Putamen (tissue), 1 donor: ENCODE measurements at places on chromosomes 11 and 22.
A peak's percentile ranks its signal among the peaks of the same experiment; 100 is the strongest.

DNA sequence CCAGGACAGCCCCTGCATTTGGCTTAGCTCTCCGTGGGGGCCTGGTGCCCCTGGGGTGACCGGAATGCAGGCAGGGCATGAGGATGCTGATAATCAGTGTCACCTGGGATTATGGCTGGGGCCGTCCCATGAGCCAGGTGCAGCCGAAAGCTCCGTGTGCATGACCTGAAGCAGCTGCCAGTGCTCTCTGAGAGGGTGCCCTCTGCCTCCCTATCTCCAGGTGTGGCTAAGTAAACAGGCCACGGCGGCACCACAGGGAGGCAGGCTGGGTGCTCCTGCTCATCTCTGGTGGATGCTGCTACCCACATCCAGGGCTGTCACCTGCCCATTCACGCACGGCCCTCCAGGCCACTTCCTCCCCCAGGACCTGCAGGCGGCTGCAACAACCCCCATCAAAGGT lies 29.8 kb downstream of the DUSP8 start:
- DNase-seq = no peak

DNA sequence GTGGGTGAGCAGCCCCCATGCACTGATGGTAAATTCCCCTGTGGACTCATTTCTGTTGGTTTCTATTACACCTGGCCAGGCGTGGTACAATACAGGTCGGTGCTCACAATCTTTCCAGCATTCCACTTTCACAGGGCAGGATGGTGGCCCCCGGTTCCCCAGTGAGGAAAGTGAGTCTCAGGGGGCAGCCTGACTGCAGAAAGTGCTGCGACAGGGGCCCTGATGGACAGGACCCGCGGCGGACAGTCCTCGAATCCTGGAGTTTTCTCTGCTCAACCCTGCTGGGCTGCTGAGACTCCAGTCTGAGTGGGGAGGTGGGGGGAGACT lies 3.1 kb upstream of the PGGHG start:
- DNase-seq = no peak

GRCh38 chr11:126888115-126888712 lies 112.4 kb downstream of the KIRREL3 start:
- no peak for DNase-seq

DNA sequence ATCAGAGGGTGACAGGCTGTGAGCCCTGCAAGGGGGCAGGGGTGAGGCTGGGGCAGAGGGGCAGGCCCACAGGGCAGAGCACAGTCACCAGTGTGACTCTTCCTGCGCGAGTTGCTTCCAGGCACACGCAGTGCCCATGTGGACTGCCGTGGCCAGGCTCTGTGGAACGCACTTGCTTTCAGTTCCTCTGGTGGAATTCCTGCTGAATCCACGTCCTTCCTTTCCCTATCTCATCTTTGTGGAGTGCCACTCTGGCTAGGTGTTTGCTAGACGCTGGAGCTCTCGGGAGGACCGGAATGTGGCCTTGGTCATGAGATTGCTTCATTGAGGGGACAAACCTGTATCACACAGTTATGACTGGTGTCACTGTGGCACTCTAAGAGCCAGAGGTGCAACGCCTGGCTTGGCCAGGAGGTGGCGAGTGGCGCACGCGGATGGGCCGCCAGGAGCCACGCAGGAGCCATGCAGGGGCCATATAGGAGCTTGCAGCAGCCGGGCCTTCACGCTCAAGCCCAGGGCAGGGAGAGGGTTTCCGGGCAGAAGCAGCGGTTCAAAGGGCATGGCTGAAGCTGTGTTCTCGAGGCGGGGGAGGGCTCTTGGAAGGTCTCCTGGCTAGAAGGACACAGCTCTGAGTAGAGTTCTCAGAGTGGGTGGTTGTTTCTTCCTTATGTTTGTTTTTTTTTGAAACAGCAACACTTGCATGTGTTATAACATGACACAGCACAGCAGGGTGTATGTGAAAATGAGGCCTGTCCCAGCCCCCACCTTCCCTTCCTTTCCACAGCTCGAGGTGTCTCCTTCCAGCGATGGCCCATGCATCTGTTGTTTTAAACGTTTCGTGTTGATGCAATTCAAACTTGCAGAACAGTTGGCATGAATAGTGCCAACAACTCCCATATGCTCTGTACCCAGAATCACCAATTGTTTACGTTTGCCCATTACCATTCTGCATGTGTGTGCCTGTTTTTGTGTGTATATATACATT lies 36.2 kb downstream of the TBC1D22A start:
- DNase-seq = peak; percentile 64

- no peak for DNase-seq
Measured at GRCh38 chr11:130737866-130738431, 178.3 kb downstream of the SNX19 start.

GRCh38 chr11:125304876-125305275 lies 140.3 kb downstream of the PKNOX2 start:
- DNase-seq = no peak

DNA sequence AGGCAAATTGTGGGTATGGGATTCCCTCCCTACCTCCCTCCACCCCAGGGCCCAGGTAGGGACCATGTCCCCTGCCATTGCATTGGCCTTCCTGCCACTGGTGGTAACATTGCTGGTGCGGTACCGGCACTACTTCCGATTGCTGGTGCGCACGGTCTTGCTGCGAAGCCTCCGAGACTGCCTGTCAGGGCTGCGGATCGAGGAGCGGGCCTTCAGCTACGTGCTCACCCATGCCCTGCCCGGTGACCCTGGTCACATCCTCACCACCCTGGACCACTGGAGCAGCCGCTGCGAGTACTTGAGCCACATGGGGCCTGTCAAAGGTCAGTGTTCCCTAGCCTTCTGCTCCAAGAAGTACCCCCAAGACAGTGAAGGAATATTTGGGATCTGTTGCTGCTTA lies at the start of gene TOMT:
TOMT (plus strand) TSS at position 37 of the 400 bp plus-strand sequence; CDS start at position 65, 28 bp downstream.
- DNase-seq = no peak

GRCh38 chr11:36098853-36099375 lies 155.1 kb downstream of the LDLRAD3 start:
- DNase-seq = peak; percentile 71

GRCh38 chr11:9849389-9849788 lies 185.5 kb downstream of the SWAP70 start:
- no peak for DNase-seq

DNA sequence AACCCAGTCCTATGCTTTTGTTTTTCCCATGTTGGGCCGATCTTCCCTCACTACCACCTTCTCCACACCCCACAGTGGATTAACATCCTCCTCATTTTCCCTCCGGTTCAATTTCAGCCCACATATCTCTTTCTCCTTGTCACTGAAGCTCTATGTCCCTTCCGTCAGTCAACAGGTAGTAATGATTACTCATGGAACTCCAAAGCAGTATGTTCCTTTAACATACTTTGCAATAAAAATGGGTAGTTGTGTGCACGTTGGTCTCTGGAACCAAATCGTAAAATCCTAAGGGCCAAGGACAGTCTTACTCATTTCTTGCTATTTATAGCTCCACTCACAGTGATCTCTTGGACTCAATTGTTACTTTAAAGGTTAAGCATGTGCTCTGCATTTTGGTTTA lies 20.2 kb downstream of the AMOTL1 start:
- DNase-seq = no peak

GRCh38 chr11:104451197-104451893 lies 287.4 kb upstream of the PDGFD start:
- DNase-seq = no peak

DNA sequence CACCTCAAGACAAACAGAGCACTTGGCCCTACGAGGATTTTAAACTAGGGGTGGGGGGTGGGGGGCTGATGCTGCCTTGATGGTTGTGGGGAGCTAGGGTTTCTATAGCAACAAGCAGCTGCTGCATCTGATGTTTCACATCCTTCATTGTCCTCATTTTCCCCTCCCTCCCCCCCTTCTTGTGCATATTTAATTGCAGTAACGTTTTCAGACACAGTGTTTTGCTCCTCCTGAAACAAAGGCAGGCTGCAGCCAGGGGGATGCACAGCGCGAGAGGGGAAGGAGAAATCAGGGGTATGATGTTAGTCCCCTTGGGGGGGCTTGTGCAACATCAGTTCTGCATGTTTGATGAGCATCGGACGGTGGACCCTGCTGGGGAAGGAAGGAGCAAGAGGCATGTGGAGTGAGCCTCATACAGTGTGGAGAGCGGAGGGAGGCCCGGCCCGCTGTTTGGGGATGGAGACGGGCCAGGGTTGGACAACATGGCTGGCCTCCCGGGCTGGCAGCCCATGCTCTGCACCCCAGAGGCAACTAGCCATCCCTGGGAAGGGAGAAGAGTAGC lies 208.3 kb downstream of the CEP164 start:
- DNase-seq = peak; percentile 86

DNA sequence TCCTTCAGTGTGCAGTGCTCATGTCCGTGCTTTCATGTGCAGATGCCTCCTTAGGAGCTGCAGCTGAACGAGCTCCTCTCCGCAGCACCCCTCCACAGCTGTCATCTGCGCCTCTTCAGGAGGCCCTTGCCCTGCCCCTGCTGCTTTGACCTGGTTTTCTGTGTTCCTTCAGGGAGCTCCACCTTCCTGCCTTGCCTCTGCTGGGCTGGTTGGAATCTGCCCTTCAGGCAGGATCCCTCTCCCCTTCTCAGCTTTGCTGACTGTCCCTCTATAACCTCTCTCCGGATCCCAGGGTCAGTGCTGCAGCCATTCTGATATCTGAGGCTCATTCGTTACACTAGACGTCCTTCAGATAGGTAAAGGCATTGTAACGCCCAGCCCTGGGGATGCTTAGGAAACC lies 67.9 kb downstream of the SCN3B start:
- no peak for DNase-seq

- no peak for DNase-seq
Measured at GRCh38 chr11:60939301-60939700, 12.7 kb downstream of the SLC15A3 start.

DNA sequence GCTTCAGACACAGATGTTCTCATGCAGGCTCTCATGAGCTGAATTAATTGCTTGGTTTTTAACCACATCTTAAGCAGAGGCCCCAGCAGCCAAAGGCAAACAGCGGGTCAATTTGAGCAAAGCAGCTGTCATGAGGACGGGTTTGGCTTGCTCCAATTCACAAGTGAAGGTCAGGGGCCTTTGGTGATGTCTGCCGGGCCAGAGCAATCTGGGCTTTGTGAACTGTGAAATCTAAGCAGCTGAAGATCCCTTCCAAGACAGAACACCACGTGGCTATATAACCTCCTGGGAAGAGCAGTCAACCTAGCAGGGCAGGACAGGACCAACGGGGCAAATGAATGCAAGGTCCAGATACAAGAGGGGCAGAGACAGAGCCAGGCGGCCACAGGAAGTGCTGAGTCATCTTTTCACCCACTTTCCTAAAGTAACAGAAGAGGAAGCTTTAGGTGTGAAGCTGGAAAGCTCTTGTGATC lies 187.3 kb upstream of the B3GAT1 start:
- no peak for DNase-seq

GRCh38 chr22:20584872-20585638 lies 77.6 kb downstream of the MED15 start:
- DNase-seq = no peak

GRCh38 chr11:33268945-33269540 lies 11.9 kb downstream of the HIPK3 start:
- DNase-seq = no peak

GRCh38 chr11:117620659-117621058 lies 176.4 kb downstream of the DSCAML1 start:
- DNase-seq = no peak

- no peak for DNase-seq
Measured at GRCh38 chr11:124681421-124681820, 7.7 kb downstream of the SPA17 start.

DNA sequence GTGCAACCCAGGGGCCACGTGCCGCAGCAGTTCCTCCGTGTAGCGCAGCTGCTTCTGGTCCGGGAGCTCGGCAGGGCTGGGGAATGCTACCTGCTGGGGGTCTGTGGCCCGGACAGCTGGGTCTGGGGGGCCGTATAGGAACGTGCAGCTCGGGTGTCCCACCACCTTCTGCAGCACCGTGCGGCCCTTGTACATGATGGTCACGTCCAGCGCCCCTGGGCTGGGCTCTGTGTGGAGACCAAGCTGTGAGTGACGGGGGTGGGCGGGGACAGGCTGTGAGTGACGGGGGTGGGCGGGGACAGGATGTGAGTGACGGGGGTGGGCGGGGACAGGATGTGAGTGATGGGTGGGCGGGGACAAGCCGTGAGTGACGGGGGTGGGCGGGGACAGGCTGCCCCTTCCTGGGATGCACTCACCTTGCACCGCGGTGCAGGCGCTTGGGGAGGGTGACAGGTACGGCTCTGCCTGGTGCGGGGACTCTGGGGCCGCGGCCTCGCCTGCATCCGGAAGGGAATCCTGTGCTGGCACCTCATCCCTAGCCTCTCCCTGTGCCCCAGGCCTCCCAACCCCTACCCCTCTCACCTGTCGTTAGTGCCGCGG lies 2.3 kb downstream of the IRF7 start:
- DNase-seq = no peak

- DNase-seq = no peak
Measured at GRCh38 chr11:70078095-70078780, at the start of gene ANO1. ANO1 (plus strand) TSS chr11:70078317; CDS start chr11:70078607, 290 bp downstream.

- DNase-seq = no peak
Measured at GRCh38 chr11:87173185-87174039, 135.7 kb downstream of the TMEM135 start.

DNA sequence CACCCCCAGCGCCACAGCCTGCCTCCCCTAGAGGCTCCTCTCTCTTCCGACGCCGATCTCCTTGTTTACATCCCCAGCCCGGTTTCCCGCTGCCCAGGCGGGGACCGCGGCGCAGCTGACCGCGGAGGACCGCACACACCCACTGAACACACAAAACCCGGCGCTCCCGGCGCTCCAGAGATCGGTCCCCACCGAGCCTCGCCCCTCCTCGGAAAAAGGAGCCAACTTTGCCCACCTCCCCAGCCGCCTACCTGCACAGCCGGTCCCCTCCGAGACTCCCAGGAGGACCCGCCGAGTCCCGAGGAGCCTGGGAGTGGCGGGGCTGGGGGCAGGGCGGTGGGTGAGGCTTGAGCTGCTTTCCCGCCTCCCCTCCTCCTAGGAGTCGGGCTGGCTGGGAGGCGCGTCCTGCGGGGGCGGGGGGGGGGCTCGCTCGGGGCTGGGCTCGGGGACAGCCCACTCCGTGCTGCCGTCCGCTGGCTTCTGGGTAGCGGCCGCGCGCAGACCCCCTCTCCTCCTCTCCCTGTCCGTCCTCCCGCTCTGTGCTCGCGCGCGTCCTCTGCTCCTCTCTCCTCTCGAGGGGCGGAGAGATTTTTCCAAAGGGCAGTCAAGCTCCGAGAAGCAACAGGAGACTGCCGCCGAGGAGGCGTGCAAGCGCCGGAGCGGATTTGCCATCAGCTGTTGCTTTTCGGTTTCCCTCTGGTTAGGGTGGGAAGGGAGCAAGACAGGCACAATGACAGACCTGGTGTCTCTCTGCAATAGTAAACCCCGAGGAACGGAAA lies at the start of gene FXYD6:
FXYD6 (minus strand) TSS at position 318 of the 779 bp plus-strand sequence. CDS start 33,882 bp downstream, outside the sequence.
- DNase-seq = no peak
